LHCN-M2 (cell line): ENCODE measurements at places on chromosomes 16 and 17. TPM values are rescaled to one million over a fixed set of nuclear protein-coding genes. Genes with fewer than 3 reads are reported as not detected.

DNA sequence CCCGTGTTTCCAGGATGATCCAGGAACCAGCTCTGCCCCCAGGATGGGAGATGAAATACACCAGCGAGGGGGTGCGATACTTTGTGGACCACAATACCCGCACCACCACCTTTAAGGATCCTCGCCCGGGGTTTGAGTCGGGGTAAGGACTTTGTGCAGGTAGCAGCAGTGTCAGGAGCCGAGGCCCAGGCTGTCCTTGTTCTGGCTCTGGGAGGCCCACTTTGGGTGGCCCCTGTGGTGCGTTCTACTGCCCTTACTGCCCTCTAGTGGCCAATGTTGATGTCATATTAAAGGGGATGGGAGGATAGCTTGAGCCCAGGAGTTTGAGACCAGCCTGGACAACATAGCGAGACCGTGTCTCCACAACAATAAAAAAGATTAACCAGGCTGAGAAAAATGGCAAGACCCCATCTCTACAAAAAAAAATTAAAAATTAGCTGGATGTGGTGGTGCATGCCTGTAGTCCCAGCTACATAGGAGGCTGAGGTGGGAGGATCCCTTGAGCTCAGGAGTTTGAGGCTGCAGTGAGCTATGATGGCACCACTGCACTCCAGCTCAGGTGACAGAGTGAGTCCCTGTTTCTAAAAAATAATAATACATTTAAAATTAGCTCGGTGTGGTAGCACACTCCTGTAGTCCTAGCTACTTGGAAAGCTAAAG lies 20.9 kb upstream of the CLEC18A start:
- peak; percentile 58 for DNase-seq

DNA sequence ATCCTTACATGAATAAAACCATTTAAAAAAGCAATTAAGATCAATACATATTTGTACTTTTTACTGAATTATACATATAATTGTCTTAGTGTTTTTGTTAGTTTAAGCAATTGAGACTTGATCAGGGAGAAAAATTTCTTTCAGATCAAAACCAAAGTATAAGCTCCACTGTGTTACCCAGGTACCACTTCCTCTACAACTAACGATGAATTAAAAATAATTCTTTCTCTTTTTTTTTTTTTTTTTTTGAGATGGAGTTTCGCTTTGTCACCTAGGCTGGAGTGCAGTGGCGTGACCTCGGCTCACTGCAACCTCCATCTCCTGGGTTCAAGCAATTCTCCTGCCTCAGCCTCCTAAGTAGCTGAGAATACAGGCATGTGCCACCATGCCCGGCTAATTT lies 6.8 kb downstream of the FBXO47 start:
- DNase-seq: no peak

DNA sequence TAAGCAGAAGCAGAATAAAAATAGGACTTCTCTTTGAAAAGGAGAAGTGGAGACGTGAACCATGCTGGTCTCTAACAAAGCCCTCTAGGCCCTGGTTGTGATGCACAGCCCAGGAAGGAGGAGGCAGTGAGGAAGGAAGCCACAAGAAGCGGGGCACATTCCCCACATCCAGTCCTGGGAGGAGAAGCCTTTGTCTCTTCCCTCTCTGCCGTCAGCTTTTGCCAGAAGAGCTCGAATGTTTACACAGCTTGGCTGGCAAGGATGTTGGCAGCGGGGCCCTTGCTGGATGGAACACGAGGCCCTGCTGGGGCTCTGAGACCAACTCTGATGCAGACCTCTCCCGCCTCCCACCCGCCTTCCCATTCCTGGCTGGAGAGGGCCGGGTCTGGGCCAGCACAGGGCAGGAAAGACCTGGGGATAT lies 91.3 kb downstream of the MAF start:
- DNase-seq: no peak

- no peak for DNase-seq
Observed at GRCh38 chr17:48985436-48986245, 11.5 kb upstream of the IGF2BP1 start.

DNA sequence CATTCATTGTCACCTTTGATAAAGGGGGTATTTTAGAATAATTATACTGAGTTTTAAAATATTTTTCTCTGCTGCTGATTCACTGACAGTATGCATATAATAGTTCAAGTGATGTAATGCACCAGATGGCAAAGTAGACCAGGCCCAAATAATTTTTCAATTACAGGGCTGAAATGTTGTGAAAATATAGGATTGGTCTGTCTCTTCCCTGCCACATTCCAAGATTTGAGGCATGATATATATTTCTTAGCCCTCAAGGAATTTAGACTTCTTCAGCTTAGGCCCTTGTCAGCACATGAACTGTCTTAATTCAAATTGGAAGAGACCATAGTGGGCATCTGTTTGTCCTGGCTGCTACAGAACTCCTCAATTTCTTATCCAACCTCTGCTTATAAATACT lies 39.2 kb upstream of the SLC12A3 start:
- no peak for DNase-seq

- no peak for DNase-seq
Observed at GRCh38 chr16:10878644-10879501, 1.9 kb downstream of the CIITA start.

DNA sequence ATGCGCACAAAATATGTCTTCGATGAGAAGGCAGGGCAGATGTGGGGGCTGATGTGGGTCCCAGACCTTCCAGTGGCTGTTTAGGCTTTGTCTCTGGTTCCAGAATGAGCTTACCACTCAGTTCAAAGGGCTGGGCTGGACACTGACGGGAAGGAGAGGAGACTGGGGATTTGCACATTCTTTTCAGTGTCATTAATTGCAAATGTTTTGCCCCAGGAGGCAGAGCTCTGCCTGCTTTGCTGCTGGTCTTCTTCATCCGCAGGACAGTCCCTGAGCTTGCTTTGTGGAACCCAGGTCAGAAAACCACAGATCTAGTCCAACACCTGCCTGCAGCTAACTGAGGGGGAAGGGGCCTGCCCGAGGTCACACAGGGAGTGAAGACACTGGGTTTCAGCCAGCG lies 20.9 kb downstream of the KCNG4 start:
- no peak for DNase-seq

- DNase-seq: no peak
Observed at GRCh38 chr16:73124665-73125375, 76.9 kb upstream of the ZFHX3 start.

GRCh38 chr16:72044296-72044695 lies 10.0 kb upstream of the HP start:
- DNase-seq: no peak

DNA sequence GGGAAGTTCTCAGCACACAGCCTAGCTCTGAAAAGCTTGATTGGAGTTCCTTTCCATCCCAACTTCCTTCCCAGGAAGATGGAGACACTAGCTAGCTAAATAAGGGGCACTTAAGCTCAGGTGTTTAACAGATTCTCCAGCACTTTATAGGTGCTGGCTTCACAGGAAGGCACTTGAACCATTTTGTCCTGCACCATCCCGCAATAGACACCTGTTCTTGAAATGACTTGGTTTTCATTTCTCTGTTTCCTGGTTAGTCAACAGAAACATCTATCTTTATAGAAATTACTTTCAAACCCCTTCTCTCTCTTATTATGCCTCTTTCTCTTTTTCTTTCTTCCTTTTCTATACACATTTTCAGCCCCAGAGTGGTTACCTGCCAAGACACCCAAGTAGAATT lies 409.9 kb upstream of the ZFHX3 start:
- no peak for DNase-seq

GRCh38 chr17:58082341-58082869 lies 814 bp upstream of the DYNLL2 start:
- DNase-seq: no peak

DNA sequence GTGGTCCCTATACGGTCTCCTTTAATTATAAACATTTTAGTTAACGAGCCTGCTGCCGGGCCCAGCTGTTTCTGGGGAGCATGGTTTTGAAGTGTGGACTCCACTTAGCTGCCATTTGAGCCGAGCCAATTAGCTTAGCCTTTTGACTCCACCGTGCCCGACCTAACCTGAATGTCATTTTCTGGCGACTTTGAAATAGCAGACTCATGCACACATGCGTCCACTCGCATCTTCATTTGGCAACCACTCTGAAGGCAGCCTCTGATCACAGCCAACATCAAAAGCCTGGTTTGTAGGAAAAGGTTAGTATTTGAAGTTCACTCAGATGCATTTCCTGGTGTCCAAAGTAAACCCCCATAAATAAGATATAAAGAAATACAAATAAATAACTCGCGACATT lies 16.8 kb downstream of the AXIN2 start:
- no peak for DNase-seq

DNA sequence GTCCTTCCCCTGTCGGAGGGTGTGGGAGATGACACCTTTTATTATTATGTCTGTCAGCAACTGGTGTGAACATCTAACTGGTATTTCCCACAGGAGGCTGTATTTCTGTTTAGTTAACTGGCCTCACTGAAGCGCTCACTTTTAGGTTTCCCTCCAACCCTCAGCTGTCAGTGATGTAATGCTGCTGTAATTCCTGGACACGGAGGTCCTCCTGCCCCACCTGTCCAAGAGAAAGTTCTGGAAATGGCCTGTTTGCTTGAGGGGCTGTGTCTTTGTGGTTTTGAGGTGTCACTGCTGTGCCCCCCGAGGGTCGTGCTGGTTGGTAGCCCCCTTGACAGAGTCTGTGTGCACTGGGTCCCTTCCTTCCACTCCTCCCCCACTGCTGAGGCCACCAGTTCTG lies 11.5 kb downstream of the KCNJ12 start:
- no peak for DNase-seq

DNA sequence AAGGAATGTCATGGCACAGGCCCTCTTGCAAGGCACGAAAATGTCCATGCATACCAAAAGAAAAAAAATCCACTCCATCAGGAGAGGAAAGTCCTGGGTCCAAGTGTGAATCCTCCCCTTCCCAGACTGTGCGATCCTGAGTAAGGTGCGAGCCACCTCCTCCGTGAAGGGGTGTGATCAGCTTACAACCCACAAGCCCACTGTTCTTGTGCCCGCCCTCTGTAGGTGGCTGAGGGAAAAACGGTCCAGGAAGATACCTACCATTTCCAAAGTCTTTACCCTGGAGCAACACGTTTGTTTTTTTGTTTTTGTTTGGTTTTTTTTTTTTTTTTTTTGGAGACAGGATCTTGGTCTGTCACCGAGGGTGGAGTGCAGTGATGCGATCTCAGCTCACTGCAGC lies 116.5 kb downstream of the ZNF423 start:
- DNase-seq: no peak

- DNase-seq: peak; percentile 89
Observed at GRCh38 chr17:58786586-58787295, 31.1 kb downstream of the PPM1E start.

DNA sequence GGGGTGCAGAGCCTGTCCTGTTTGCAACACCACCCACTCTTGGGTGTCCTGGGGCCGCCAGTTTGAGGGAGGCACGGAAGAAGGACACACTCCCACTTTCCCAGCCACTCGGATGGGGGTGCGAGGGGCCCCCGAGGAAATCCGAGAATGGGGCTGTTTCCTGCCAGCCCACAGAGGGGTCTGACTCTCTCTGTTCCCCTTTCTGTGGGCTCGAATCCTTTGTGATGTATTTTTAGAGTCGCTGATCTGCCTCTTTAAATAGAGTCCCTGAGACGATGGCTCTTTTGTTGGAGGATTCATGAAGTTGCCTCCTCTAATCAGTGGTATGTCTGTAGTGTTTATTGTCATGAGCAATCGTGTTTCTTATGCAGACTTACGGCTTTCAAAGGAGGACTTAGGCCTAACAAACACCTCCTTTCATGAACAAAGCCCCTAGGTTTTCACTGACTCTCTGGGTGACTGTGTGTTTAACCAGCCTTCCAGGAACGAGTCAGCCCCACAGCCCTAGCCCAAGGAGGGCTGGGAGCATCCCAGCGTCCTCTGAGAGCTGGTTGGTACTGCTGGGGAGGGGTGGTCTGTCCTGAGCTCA lies 29.1 kb downstream of the CIBAR2 start:
- no peak for DNase-seq

GRCh38 chr17:75102385-75102821 lies 7.4 kb upstream of the ARMC7 start:
- no peak for DNase-seq

- no peak for DNase-seq
Observed at GRCh38 chr17:35765756-35766488, 5.2 kb downstream of the C17orf50 start.

DNA sequence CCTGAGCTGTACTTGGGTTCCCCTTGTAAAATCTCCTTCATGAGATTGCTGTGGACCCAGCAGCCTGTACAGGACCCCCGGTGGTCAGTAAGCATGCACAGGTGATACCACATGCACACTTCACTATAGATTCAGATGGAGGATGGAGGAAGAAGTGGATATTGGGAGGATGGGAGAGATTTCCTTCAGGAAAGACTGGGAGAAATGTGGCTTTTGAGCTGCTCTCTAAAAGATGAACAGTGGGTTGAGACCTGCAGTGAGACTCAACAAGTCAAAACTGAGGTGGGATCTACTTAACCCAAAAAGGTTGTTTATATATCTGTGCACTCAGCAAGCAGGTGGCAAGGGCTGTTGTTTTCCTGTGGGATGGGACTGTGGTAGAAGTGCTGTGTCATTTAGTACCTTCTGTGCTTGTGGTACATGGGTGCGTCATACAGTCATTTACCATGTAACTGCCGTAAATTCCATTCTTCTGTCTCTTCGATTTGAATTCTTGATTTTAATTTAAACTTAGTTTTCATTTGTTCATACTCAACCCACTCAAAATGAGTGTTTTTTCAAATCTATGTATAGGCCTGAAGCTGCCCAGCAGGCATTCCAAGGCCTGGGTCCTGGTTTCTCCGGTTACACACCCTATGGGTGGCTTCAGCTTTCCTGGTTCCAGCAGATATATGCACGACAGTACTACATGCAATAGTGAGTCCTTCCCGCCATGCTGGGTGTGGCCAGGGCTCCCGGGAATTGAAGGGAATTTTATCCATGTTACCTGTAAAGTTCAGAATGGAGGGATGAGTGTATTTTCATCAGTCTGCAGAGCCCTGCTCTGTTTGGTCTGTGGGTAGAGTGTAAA lies 6.9 kb downstream of the HERPUD1 start:
- peak; percentile 90 for DNase-seq

GRCh38 chr17:59425085-59425931 lies 93.9 kb downstream of the YPEL2 start:
- DNase-seq: no peak

GRCh38 chr16:57106767-57107166 lies 14.4 kb downstream of the CPNE2 start:
- no peak for DNase-seq

MFAP4 gene
- total RNA-seq: 0.13 and 0.40 TPM in 2 replicates

TIMP2 gene
- 94.7 and 127 TPM in 2 replicates for total RNA-seq

CEP295NL gene
- 0.17 and 0.32 TPM in 2 replicates for total RNA-seq

HBQ1 gene
- 1.5 TPM in 1 of 2 replicates, not detected in the other for total RNA-seq

LDHD gene
- 0.11 TPM in 1 of 2 replicates, not detected in the other for total RNA-seq

NHLRC4 gene
- total RNA-seq: 0.11 TPM in 1 of 2 replicates, not detected in the other

ITGAD gene
- not detected in 2 replicates for total RNA-seq

PDP2 gene
- total RNA-seq: 8.1 and 10.0 TPM in 2 replicates

DDX52 gene
- 20.1 and 24.1 TPM in 2 replicates for total RNA-seq

VTN gene
- 0.40 TPM in 1 of 2 replicates, not detected in the other for total RNA-seq
